ENCODE measurements at places on chromosomes 1 and 21.

DNA sequence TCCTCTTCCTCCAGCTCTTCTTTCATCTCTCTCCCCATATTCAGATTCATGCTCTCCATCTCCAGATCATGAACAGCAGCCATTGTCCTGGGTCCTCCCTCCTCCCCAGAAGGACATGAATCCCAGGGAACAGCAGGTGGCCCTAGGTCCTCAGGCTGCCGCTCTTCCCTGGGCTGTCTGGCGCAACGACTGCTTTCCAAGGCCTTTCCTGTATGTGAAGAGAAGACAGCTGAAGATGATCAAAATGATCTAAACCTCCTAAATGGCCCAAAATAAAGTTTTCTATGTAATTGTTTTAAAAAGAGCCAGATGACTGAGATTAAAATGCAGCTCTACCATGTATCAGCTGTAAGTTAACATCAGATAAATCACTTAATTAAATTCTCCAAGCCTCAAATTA is 22.5 kb downstream of the RHBDL2 start:
- DNase-seq, result no peak

- DNase-seq, result peak; percentile 60
Observed at GRCh38 chr1:36157115-36157903, 1.3 kb downstream of the MAP7D1 start.

- DNase-seq, result no peak
Observed at GRCh38 chr1:177558372-177558771, 387.6 kb downstream of the BRINP2 start.

- DNase-seq, result peak; percentile 65
Observed at GRCh38 chr1:198254521-198254920, 97.7 kb downstream of the NEK7 start.

DNA sequence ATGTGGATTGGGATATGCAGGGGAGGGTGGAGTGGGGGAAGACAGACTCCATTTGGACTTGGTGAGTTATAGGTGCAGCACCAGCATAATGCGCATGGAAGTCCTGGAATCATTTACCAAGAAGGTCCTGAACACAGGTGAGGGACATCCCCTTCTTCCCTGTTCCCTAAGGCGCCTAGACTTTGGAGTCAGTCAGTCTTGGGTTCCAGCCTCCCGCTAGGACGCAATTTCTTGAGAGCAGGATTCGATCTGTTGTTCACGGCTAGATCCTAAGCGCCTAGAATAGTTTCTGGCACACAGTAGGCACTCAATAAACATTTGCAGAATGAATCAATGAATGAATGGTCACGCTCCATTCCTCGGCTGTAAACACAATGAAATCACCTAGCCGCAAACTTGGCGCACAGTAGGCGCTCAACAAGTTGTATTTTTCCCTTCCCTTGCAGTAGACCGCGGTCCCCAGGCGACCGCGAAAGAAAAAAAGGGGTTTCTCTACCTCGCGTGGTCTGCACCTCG is 1.0 kb upstream of the AK4 start:
- DNase-seq, result no peak

DNA sequence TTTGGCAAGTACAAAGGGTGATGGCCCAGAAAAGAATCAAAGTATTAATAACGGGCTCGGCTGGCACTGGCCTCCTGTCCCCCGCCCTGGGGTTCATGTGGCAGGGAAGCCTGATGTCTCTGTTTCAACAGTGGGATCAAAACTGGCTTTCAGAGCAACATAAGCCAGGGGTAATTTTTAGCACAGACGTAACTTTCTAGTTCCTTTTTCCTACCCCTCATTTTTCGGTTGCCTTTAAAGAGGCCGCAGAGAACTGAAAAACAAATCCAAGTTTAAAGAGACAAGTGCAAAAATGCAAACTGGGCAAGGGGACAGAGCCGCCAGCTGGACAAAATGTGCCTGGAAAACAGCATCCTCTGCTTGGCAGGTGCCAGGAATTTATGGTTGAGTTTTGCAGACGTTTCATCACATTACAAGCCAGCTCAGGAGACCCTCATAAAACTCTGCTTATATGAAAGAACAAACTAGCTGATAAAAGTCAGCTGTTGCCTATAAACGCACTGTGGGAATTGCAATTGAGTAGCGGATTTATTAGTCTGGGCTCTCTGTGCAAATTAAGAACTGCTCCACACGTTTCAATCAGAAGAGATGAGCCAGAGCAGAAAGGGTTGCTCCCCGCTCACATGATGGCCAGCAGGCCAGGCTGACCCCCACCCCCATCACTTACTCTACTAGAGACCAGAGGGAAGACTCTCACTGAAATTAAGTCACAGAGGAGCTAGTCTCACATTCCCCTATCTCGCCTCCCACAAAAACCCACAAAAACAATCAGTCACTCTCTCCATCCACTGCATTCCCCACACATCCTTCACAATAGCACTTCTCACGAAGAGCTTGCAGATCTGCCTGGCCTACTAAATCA is 15.8 kb upstream of the CDCA8 start:
- no peak for DNase-seq

DNA sequence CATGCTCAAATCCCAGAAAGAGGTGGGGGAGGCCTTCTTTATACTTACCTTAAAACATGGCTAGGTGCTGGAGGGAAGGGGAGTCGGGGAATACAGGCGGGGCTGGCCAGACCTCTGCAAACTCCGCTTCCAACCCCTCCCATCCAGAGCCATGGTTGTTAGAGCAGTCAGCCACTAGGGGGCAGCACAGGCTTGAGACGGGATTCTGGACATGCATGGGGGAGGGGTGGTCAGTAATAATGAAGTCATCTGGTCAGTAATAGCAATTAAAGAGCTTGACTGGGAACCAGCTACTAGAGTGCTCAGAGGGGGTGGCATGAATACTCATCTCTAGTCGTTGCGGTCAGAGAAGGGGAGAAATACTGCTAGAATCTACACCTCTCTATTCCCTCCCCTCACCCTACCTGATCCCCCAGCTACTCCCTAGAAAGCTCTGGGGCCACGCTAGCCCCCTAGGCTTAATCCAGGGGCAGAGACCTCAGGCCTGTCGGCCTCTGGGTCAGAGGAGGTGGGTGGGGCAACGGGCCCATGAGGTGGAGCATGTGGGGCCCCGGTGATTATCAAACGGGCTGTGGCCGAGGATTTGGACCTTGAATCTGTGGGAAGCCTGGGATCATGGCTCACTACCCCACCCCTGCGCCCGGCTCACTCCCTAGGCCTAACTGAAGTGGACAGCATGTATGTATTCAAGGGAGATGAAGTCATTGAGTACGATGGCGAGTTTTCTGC is 2.9 kb downstream of the CASQ1 start:
- peak; percentile 91 for DNase-seq

All from choroid plexus epithelial cell (primary cell).